Stimulated activated CD8-positive, alpha-beta memory T cell treated with anti-CD3 and anti-CD28 coated beads, Interleukin-2, amount 100 ng/mL, for 48 hours (primary cell): ENCODE measurements at places on chromosomes 13 and 19.
A peak's percentile ranks its signal among the peaks of the same experiment; 100 is the strongest.

- no peak for DNase-seq
These were observed 148.9 kb downstream of the GPC6 start for GRCh38 chr13:93375491-93375890.

DNA sequence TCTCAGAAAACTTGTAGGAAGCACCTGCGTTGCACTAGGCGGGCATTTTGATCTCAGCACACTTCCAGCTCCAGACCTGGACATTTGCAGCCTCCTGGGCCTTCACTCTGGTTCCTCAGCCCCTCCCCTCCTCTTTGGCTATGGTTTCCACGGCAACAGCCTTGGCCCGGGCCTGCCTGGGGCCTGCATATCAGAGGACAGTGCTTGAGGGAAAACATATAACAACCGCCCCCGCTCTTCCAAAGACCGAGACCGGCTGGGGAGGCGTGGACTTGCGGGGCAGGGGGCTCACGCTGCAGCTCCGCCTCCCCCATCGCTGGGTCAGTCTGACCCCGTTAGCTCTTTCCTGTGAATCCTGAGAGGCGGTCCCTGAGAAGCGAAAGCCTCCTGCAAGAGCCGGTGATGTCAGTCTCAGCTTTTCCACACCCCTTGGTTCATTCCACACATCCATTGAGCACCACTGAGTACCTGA lies 125.7 kb upstream of the PEG3 start:
- DNase-seq = no peak

- no peak for DNase-seq
These were observed 117.6 kb upstream of the SOX21 start for GRCh38 chr13:94829837-94830365.

- DNase-seq = no peak
These were observed 208.0 kb downstream of the LHFPL6 start for GRCh38 chr13:39394796-39395678.

GRCh38 chr19:41696402-41697197 lies 8.5 kb upstream of the CEACAM7 start:
- DNase-seq = no peak

- DNase-seq = no peak
These were observed 707.1 kb upstream of the SPRY2 start for GRCh38 chr13:81048026-81048461.

- DNase-seq = peak; percentile 12
These were observed 43.2 kb downstream of the ZNF571 start for GRCh38 chr19:37551129-37551993.

GRCh38 chr13:102212729-102213128 lies 189.1 kb downstream of the FGF14 start:
- no peak for DNase-seq

GRCh38 chr13:96817336-96817941 lies 176.8 kb downstream of the OXGR1 start:
- DNase-seq = no peak

DNA sequence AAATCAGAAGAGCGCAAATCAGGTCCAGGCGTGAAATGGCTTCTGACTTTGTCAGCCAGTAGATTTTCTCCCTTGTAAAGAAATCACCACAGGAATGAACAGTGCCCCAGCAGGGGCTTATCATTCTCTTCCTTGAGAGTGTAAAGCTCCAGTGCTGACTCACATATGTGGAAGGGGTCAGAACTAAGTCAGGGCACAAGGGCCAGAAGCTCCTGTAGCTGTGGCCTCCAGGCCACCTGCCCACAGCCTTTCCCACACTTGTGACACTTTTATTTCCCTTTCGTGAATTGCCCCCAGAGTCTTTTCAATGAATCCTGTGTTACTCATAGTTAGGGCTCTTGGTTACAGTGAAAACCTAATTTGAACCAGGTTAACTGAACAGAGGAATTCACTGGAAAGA lies 99.6 kb downstream of the SUCLA2 start:
- no peak for DNase-seq
